ENCODE measurements at places on chromosomes 12 and 14.

GRCh38 chr14:102323102-102323501, 3.6 kb downstream of the ZNF839 start:
- no peak for DNase-seq

DNA sequence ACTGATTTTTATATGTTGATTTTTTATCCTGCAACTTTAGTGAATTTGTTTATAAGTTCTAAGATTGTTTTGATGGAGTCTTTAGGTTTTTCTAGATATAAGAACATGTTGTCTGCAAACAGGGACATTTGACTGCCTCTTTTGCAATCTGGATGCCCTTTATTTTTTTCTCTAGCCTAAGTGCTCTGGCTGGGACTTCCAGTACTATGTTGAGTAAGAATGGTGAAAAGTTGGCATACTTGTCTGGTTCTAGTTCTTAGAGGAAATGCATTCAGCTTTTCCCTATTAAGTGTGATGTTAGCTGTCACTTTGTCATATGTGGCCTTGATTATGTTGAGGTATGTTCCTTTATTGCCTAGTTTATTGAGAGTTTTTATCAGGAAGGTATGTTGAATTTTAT, 68.1 kb downstream of the ERC1 start:
- DNase-seq: no peak

DNA sequence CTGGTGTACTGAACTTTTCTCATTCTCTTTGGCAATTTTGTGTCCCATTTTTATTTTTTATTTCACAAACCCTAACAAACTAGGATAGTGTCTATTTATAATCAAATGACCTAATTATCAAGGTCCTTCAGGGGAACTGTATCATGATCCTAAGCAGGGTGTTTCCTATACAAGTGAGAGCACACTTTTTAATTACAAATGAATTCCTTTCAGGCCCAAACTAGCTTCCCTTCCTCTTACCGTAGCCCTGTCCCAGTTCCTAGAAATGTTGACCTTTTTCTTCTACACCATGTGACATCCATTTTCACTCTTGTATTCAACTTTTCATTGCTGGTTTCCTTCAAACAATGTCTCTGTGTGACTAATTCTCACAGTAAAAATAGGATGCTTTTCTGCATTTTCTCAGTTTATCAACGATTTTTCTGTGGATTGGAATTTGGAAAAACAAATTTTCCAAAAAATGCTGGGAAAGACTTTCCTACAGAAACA, 411.4 kb downstream of the CCDC91 start:
- DNase-seq: no peak

DNA sequence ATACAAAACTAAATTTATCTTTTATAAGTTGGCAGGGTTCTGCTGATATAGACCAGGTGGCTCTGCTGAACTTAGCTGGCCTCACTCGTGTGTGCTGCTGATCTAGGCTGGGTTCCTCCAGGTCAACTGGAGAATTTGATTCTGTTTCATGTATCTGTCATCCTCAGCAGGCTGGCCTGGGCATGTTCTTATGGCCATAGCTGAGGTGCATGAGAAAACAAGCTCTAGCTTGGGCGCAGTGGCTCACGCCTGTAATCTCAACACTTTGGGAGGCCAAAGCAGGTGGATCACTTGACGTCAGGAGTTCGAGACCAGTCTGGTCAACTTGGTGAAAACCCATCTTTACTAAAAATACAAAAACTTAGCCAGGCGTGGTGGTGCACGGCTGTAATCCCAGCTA, 24.3 kb upstream of the BCL2L14 start:
- no peak for DNase-seq

DNA sequence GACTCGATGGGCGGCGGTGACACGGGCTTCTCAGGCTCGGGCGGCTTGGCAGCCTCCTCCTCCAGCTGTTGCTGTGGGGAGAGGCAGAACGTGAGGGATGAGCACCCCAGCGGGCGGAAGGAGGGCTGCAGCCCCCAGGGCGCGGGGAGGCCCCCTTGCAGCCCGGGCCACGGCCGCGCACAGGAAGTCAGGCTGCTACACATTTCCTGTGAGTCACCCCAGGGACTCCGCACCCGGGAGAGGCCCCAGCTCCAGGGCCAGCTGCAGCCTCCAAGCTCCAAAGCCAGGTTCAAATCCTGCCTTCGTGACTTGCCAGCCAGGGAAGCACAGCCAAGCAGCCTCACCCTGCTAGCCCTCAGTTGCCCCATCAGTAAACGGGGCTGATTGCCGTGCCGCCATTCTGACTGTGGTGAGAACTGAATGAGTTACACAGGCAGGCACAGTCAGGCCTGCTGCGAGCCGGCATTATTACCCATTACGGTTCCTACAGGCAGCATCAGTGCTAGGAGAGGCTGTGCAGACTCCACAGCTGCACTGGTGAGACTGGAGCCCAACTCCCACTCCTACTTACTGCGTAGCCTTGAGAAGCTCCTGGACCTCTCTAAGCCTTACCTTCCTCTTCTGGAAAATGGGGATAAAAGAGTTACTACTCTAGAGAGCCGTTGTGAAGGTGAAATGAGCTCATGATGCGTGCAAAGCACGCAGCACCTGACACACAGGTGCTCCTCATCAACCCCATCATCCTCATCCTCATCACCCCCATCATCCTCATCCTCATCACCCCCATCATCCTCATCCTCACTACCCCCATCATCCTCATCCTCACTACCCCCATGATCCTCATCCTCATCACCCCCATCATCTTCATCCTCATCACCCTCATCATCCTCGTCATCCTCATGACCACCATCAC, 100.9 kb downstream of the NCOR2 start:
- DNase-seq: no peak

GRCh38 chr12:64019101-64019500, 174.6 kb downstream of the SRGAP1 start:
- DNase-seq: no peak

GRCh38 chr14:53412819-53413675, 259.9 kb upstream of the DDHD1 start:
- no peak for DNase-seq

GRCh38 chr14:51069055-51069454, 25.9 kb downstream of the TRIM9 start:
- no peak for DNase-seq

- DNase-seq: no peak
Measured at GRCh38 chr12:16331998-16332397, 15.4 kb upstream of the MGST1 start.

DNA sequence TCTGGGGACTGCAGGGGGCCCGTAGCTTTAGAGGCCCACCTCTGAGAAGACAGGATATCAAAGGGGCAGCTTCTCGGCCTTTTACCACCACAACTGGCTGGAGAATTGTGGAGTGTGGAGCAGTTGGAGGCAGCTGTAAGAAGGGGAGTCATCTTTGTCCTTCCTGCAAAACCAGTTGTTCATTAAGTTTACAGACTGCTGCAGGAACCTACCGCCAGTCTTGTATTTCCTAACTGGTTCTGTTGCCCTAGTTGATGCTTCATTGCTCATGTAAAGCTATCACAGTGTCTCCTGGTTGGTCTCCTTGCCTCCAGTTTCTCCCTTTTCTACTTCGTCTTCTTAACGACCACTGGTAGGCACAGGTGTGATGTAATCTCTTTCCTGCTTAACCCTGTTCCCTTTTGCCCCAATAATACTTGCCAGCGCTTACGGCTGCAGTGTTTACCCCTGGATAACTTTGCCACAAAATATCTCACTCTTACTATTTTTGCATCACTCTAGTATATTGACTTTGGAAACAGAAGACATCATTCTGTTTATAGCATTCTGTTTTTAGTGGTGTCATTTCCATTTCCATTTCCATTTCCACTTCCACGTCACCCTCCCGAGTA, 11.9 kb downstream of the ESPL1 start:
- DNase-seq: no peak

GRCh38 chr12:58803908-58804307, 116.4 kb downstream of the LRIG3 start:
- DNase-seq: peak; percentile 44

DNA sequence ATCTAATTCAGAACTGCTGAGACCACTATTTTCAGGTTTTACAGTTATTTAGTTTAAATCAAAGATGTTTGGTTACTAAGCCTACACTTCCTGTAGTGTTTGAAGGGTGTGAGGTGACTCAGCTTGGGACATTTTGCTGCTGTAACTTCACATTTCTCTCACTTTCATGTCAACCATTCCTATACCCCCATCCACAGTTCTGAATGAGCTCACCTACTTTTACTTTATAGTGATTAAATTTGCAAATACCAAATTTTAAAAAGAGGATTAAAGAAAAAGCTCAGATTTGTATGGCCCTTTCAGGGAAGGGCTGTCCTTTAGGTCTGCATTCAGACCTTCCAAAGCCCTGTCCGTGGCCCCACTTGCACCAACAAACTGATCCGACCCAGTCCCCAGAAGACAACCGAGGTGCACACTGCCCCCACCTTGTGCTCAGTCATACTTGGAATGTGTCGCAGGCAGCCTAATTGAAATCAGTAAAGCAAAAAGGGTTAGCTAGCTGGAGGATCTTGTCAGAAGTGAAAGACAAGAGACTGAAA, 174.4 kb downstream of the MON2 start:
- no peak for DNase-seq

- DNase-seq: no peak
Measured at GRCh38 chr14:100332797-100333196, 9.7 kb downstream of the SLC25A47 start.

GRCh38 chr12:124570810-124571209, 3.4 kb upstream of the NCOR2 start:
- no peak for DNase-seq

DNA sequence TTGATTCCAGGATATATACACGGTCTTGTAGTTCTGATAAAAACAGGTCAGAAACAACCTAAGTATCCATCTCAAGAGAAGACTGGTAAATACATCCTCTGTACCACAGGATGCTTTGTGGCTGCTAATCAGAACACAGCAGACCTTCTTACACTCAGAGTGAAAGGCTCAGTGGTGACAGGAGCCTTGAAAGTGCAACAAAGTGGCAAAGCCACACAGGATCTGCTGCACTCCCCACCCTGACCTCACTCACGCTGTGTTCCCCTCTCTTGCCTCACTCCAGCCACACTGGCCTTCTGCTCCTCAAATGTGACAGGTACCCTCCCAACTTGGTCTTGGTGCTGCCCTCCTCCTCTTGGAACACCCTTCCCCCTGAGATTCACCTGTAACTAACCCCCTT, 98.1 kb upstream of the GRIP1 start:
- DNase-seq: no peak

DNA sequence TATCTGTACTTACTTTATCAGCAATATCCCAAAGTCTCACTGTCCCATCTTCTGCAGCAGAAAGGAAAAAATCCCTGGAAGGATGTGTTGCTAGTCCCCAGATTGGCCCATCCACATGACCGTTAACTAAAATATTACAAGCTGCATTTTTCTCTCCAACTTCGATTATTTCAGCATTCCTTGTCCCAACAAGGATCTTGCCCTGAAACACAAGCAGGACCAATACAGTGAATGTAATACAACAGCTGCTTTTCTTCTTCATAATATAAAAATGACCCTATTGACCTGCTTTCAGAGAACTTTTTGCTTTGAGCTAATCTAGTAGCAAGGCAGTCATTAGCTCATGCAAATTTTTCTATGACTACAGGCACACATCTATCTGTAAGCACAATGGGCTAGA, 58.3 kb downstream of the ZC3H14 start:
- no peak for DNase-seq

DNA sequence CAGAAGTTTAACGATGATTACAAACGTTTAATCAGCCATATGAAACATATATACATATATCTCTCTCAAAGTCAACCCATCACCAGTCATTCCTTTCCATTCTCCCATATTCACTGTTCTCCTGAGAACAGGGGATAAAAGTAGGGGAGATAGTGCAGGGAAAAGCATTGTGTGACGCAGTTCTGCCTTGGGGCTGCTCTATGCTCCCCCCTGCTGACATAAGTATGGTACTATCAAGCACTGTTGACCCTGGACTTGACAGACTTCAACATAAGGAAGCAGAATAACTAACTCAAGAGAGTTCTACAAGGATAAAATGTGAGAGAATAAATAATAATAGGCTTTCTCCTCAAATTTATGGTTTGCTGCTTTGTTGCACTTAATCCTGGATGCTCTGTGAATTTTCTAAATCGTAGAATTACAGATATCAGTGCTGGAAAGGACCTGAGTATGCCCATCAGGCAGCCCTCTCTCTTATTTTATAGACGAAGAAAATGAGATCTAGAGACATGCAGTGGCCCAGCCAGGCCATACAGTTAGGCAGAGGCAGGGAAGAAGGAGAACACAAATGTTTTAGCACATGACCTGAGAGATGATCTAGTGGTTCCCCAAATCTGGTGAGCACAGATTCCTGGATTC, 87.2 kb downstream of the SCN8A start:
- no peak for DNase-seq

GRCh38 chr12:16606991-16607390, 1.0 kb upstream of the LMO3 start:
- DNase-seq: no peak

DNA sequence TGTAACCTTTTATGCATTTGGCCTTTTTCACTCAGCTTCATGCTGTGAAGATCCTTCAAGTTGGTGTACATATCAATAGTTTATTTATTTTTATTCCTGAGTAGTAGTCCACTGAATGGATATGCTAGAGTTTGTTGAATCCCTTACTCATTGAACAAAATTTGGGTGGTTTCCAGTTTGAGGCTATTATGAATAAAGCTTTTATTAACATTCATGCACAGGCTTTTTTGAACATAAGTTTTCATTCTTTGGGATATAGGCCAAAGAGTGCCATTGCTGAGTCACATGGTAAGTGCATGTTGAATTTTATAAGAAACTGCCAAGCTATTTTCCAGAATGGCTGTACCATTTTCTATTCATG, 59.5 kb upstream of the CAPRIN2 start:
- no peak for DNase-seq

GRCh38 chr12:114686773-114687500, 3.0 kb upstream of the TBX3 start:
- DNase-seq: no peak

- peak; percentile 51 for DNase-seq
Measured at GRCh38 chr12:47904713-47905709, at the start of gene VDR. Gene VDR, minus strand, starts transcription at chr12:47904994. Its CDS starts 25,881 bp downstream, at chr12:47879113.

Measured in GOT3 (cell line).